ENCODE measurements at places on chromosomes 1 and 21.

- no peak for DNase-seq
Measured at GRCh38 chr1:159791031-159791430, 10.3 kb downstream of the DUSP23 start.

- DNase-seq, result no peak
Measured at GRCh38 chr1:247998811-247999210, 14.6 kb upstream of the OR2L5 start.

- no peak for DNase-seq
Measured at GRCh38 chr1:21546122-21546825, 37.1 kb downstream of the ALPL start.

GRCh38 chr1:119312500-119312899, 56.1 kb upstream of the HAO2 start:
- no peak for DNase-seq
